ENCODE measurements at places on chromosomes 1 and 21. TPM values are rescaled to one million over a fixed set of nuclear protein-coding genes. Genes with fewer than 3 reads are reported as not detected.
A peak's percentile ranks its signal among the peaks of the same experiment; 100 is the strongest.

DNA sequence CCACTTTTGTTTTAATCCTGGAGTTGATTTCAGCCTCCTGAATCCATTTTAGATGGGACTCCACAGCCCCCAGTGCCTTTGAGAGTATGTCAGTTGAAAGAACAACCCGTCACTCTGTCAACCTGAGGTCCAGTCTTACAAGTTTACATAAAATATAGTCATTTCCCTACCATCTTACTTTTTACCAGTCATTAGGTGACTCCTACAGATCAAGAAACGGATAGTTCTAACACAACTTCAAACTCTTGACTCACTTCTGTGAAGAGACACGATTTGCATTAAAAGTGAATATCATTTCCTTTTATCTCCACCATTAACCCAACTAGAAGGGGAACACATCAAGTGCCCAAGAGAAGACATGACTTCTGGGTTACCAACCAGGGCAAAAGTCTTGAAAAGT, 147.1 kb downstream of the NTPCR start:
- no peak for DNase-seq

- no peak for DNase-seq
These were observed 308.9 kb upstream of the LRRC7 start for GRCh38 chr1:69258842-69259241.

GRCh38 chr1:228105270-228105995, 2.3 kb upstream of the C1orf35 start:
- DNase-seq = no peak

Gene CLDN8
- not detected for total RNA-seq

Gene RGS1
- total RNA-seq = 0.99 TPM

DNA sequence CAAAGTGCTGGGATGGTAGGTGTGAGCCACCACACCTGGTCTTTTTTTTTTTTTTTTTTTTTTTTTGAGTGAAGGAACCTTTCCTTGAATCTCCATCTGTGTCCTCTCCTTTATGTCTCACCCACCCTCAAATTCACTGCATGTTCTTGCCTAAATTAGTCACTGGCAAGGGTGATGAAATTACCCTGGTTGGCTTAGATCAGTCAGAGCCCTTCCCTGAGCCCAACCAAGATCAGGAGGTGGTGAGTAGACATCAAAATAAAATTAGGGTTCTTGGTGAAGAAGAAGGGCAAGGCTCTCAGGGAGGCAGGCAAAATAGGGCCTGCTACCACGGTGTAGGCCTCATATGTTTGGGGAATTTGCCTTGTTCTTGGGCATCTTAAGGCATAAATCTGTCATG, 5.3 kb upstream of the TNN start:
- no peak for DNase-seq

Gene PTGER3
- total RNA-seq = 15.0 TPM

DNA sequence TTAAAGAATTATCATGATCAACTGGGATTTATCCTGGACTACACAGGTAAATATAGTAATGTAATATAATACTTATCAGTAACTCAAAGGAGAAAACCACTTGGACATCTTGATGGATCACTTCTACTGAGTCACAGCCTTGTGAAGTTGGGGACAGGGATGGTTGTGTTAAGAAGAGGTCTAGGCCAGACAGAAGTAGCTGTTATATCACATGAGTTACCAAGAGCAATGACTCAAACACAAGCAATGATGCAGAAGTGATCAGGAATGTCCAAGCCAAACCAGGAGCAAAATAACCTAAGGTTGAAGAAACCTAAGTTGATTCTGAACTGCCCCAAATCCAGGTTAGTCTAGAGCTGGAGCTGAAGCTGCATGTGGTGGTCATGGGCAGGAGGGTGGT, 424.5 kb upstream of the DAB1 start:
- no peak for DNase-seq

- no peak for DNase-seq
These were observed 1.1 kb downstream of the CRABP2 start for GRCh38 chr1:156704166-156704711.

Gene GPR37L1
- total RNA-seq = not detected

DNA sequence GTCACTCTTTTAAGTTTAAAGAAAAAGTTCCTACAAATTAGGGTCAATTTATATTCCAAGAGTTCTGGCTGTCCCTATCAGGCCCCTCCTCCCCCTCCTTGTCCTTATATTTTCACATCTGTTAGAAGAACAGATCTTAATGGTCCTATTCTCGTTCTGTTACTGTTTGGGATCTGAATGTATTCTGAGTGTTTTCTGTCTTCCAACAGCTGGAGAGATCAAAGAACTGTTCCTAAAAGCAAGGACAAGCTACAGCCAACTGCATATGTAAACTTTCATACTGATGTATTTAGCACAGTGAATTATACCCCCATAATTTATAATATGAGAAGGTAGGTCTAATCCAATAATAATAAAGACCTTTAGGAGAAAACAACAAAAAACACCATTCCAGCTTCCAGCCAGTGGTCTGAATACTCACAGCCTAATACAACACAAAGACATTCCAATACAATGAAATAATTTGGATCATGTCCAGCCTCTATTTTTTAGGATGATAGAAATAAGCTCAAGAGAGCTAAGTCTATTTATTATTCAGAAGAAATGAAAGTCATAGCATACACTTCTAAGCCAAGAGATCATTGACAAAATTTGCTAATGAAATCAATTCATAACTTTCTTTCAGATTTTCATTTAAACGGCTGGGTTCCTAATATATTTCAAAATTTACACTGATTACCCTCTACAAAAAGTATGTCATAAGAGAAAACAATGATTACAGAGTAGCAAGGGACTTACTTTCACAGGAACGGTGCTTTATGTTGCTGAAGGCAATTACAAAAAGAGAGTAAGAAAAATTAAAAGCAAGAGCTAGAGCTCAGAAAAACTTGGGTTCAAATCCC, 25.3 kb downstream of the WLS start:
- no peak for DNase-seq

DNA sequence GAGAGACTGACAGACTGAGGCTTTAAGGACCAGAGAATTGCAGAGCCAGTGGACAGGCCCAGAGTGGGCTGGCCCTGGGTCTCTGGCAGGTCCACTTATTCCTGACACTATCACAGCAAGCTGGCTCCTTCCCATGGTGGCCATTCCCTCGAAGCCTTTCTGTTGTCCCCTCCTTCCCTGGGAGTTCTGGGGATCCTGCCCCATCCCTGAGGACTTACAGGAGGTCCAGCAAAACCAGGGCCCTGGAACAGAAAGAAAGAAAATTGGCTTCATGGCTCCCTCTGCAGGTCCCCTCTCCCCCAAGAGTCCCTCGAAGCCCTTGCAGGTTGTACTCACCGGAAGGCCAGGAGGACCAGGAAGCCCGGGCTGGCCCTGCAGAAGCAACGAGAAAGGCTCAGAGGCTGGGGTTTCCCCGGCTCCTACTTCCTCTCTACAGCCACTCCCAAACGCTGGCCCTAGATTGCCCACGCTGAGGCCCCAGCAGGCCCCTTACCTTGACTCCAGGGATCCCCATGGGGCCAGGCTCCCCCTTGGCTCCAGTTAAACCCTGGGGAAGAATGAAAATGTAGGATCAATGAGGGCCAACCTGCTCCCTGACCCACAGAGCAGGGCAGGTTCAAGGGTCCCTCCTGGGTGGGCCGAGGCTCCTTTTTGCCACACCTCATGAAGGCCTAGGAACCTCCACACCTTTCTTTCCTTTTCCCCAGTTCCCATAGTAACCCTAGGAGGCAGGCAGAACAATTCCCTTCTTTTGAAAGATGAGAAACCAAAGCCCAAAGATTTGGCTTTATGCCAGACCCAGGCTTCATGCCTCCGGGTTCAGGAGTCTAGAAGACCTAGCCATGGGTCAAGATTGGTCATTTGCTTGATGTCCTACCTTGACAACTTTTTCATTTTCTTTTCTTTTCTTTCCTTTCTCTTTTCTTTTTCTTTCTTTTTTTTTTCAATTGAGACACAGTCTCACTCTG, 4.6 kb downstream of the COL9A2 start:
- no peak for DNase-seq

DNA sequence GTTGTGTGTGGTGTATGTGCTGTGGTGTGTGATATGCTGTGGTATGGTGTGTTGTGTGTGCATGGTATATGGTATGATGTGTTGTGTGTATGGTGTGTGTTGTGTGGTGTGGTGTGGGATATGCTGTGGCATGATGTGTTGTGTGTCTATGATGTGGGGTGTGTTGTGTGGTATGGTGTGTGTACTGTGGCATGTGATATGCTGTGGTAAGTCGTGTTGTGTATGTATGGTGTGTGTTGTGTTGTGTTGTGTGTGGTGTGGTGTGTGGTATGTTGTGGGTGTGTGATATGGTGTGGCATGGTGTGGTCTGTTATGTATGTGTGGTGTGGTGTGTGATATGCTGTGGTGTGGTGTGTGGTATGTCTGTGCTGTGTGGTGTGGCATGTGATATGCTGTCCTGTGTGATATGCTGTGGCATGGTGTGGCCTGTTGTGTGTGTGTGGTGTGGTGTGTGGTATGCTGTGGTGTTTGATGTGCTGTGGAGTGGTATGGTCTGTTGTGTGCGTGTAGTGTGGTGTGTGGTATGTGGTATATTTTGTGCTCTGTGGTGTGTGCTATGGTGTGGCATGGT, 318.0 kb downstream of the PTPRU start:
- no peak for DNase-seq

- no peak for DNase-seq
These were observed 1.0 kb downstream of the MANEAL start for GRCh38 chr1:37794372-37795339.

Gene RBM11
- total RNA-seq = not detected

DNA sequence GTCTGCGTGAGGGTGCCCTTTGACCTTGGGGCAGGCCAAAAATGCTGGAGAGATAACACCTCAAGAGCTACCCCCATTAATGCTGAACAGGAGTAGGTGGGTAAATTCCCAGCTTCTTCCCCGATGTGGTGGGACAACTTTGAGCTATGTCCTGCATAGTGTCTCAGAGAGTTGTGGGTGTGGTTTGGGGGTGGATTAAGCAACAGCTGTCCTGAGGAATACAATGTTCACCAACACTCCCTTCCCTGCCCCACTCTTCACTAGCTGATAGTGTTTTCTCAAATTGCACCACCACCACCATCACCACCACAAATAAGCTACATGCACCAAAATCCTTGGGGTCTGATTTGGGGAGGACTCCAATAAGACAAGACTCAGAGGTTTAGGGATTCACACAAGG, 258.4 kb downstream of the HLX start:
- no peak for DNase-seq

GRCh38 chr1:207579436-207579799, 65.5 kb upstream of the CR1L start:
- DNase-seq = peak; percentile 50

Gene ADORA3
- total RNA-seq = 3.6 TPM

GRCh38 chr1:167298325-167298724, 77.6 kb downstream of the POU2F1 start:
- no peak for DNase-seq

Gene ASH1L
- total RNA-seq = 34.0 TPM

DNA sequence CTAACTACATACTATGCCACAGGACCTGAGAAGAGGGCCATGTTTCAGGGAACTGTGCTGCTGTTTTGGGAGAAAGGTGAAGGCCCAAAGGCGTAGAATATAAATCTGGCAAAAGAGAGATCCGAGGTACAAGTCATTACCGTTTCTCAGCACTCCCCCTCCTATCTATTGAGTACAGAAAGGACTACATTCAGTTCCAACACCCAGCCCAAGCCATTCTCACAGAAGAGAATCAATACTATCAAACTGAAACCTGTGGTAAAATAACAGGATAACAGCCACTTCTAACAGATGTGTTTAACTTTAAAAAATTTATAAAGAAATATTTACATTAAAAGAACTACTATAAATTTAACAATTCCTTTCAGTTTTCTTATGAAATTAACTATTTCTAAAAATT, 7.8 kb downstream of the AHCTF1 start:
- no peak for DNase-seq

DNA sequence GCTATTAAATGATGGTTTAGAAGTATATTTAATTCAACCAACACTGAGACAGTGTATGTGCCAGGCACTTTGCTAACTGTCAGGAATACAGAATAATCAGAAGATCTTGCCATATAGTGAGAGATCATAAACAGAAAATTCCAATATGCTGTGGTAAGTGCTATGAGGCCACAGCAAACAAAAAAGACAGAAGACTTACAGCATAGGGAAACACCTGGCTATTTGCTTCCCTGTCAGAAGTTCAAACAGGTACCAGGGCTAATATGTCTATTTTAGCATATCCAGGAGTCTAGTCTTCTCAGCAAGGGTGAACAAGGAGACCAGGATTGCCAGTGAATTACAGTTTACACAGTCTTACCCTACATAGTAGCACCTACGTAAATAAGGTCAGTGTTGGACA, 30.4 kb downstream of the TRIT1 start:
- no peak for DNase-seq

DNA sequence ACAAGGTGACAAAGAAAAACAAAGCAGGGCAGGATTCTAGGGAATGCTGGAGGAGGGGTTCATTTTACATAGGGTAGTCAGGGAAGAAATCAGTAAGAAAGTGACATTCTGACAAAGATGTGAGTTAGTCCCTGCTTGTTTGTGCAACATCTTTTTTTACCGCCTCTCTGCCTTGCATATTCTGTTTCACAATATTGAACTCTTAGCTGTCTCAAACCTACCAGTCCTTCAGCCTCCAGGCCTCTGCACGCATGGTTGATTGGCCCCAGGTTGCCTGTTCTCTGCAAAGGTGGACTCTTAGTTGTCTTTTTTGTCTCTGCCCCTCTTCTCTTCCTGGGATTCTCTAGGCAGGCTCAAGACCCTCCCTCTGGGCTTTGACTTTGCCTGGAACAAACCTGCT, 152.2 kb upstream of the RUNX1 start:
- DNase-seq = no peak

DNA sequence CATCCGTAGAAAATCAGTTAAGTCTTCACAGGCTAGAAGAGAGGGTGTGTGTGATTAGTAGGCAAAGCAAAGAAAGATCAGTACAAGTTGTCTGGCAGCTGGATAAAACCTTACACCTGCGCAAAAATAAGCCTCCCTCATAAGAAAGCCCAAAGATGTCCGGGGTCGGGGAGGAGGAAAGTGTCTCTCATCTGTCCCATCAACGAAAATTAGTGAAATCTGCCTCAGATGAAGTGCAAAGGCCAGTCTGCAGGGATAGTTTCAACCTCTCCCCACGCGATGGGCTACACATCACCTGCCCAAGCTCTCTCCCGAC, 333.9 kb downstream of the SRGAP2C start:
- DNase-seq = no peak

GRCh38 chr1:76826072-76826845, 41.0 kb upstream of the ST6GALNAC5 start:
- DNase-seq = no peak

Gene BNIPL
- total RNA-seq = not detected

GRCh38 chr1:244237445-244237844, 186.4 kb downstream of the ZBTB18 start:
- no peak for DNase-seq

DNA sequence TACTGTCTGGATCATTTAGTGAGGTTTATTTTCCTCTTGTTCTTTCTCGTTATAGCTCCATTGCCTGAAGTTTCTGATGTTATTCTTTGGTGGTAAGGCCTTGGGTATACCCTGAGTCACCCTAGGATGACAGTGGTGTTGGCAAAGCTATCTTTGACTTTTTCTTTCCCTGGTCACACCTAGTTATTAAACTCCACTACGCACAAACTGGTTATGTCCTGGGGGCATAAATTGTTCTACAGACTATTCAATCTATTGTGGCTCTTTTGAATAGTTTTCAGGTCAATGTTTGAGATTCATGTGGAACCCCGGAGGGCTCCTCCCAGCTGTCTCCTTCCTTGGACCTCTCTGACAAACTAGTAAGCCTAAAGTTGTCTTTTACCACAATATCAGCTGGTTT, 157.7 kb downstream of the SLC35F3 start:
- no peak for DNase-seq

Gene SH2D1B
- not detected for total RNA-seq

- peak; percentile 51 for DNase-seq
These were observed 17.1 kb upstream of the EPHA2 start for GRCh38 chr1:16172964-16173446.

Gene KCNJ9
- total RNA-seq = not detected

Data from body of pancreas (tissue), 4 donors.